ENCODE measurements at places on chromosomes 4 and X.
A peak's percentile ranks its signal among the peaks of the same experiment; 100 is the strongest.

DNA sequence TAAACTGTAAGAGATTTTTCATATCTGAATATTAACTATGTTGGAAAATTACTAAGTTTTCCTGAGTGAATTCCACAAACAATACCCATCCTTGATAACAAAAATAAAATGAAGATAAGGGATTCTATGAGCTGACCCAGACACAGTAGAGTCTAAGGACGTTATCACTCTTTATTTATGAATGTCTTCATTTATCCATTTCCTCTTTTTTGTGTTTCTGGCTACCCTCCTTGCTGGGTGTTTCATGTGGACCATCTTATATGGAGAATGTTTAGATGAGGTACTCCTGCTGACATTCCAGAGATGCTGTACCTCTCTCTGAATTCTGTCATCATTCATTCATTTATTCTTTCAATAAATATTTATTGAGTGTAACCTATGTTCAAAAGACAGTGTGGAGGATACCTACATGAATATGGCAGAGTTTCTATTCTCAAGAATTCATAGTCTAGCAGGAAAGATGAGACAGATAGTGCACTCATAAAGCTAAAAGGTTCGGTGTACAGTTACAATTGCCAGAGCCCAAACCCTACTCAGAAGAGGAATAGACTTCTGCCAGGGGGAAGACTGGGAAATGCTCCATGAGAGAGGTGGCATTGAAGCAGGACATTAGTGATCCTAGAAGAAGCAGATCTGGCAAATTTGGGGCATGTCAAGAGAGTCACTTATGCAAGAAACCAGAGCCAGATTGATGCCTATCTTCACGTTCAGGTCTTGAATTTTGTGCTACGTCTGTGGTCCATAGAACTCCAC, 195.8 kb downstream of the MAML3 start:
- no peak for DNase-seq

GRCh38 chr4:157217708-157218107, 2.8 kb upstream of the GRIA2 start:
- peak; percentile 3 for DNase-seq

GRCh38 chr4:135368831-135369230, 1167.2 kb upstream of the PABPC4L start:
- DNase-seq: no peak

DNA sequence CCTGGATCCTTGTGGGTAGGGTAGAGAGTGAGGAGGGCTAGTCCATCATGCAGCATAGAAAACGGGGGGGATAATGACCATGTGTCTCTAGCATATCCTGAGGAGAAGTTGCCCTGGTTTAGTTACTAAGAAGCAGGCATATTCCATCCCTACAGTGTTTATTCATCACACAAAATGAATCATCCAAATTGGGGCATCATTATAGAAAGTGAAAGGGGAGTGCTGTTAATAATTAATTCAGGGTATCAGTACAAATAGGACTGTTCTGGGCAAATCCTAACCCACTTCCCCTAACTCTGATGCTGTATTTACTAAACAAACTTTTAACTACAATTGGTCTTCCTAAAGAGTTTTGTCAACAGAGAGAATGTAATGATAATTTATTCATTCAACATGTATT, 281.1 kb upstream of the ARX start:
- no peak for DNase-seq

- no peak for DNase-seq
These were observed 34.5 kb upstream of the PPM1K start for GRCh38 chr4:88318751-88319350.

GRCh38 chr4:21544415-21544814, 404.2 kb downstream of the KCNIP4 start:
- DNase-seq: no peak

- no peak for DNase-seq
These were observed 123.8 kb downstream of the LUZP4 start for GRCh38 chrX:115413246-115413878.
